Stomach (tissue), 19 donors: ENCODE measurements at places on chromosomes 5 and 9. TPM values are rescaled to one million over a fixed set of nuclear protein-coding genes. Genes with fewer than 3 reads are reported as not detected.

- H3K4me3 ChIP-seq, result no peak overlapping the region
- H3K27ac ChIP-seq, result no peak overlapping the region
- H3K36me3 ChIP-seq, result no peaks in the 10 kb centered on the region
- no peaks in the 10 kb centered on the region for H3K27me3 ChIP-seq
- no peak for DNase-seq
- H3K4me1 ChIP-seq, result no peaks in the 10 kb centered on the region
Measured at GRCh38 chr5:25285136-25285535, 640.4 kb upstream of the CDH10 start.

GRCh38 chr5:122906768-122907167 is 61.4 kb downstream of the SNX24 start:
- peak; percentile 7 for DNase-seq
- H3K4me3 ChIP-seq, result no peak overlapping the region
- no peaks in the 10 kb centered on the region for H3K27me3 ChIP-seq
- H3K27ac ChIP-seq, result no peak overlapping the region
- peaks cover 13% of the 10 kb centered on the region for H3K4me1 ChIP-seq

DNA sequence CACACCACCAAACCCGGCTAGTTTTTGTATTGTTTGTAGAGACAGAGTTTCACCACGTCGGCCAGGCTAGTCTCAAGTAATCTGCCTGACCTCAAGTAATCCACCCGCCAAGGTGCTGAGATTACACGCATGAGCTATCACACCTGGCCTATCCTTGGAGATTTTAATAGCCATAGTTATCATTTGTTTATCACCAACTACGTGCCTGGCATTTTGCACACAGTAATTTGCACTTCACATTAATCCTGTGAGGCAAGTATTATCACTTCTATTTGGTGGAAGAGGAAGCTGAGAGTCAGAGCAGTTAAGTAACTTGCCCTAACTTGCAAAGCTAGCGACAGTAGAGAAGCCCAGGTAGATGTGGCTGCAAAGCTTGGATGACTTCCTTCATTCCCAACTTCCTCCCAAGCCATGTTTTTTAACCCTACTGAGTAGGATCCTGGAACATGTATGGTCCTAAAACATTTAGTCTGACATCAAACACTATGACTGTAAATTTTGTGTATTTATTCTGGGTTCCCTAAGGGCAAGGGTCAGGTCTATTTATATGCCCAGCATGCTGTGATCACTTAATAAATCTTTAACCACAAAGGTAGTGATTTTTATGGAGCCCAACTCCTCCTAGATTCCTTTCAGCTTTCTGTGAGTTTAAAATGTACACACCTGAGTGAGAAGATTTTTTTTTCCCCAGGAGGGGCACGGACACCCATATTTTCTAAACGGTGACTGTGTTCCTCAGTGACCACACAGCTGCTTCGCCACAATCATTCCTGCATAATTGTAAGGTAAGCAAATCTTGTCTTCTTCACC is 100.2 kb upstream of the RAI14 start:
- no peak for DNase-seq
- H3K36me3 ChIP-seq, result no peaks in the 10 kb centered on the region
- no peaks in the 10 kb centered on the region for H3K27me3 ChIP-seq
- peaks cover 27% of the 10 kb centered on the region for H3K4me1 ChIP-seq
- H3K27ac ChIP-seq, result peak overlapping the region; percentile 40

DNA sequence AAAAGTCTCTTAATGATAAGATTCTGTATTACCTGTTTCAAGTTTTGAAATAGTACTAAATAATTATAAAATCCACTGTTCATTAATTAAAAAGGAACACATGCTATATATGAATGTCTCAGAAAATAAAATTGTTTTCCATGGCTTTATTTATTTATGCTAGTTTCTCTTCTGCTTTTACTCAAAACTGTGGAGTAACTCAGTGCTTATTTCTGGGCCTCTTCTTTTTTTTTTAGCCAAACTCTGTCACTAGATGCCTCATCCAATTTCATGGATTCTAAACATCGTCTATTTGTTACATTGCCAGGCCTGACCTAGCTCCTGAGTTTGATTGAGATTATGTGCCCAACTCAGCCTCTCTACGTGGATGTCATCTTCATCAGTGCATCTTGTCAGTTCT is 1509.7 kb downstream of the MAT2B start:
- no peak overlapping the region for H3K4me3 ChIP-seq
- H3K27me3 ChIP-seq, result no peaks in the 10 kb centered on the region
- peaks cover 5% of the 10 kb centered on the region for H3K4me1 ChIP-seq
- DNase-seq, result no peak
- H3K27ac ChIP-seq, result no peak overlapping the region

DNA sequence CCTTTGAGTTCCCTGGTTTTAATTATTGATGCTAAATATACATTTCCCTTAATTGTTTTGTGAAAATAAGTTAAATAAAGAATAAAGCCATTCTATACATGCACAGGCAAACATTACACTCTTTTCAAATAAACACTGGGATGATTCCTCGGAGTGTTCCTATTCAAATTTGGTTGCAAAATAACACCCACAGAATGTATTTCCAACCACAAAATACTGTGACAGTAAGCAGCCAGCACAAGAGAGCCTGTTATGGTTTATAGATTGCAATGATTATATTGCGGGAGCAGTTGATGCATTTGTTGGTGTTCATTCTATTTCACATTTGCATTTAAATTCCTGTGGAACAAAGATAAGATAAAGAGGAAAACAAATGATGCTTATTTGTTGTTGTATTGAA is 632.6 kb upstream of the WWC1 start:
- H3K4me3 ChIP-seq, result no peak overlapping the region
- no peaks in the 10 kb centered on the region for H3K36me3 ChIP-seq
- no peaks in the 10 kb centered on the region for H3K27me3 ChIP-seq
- no peak overlapping the region for H3K27ac ChIP-seq

Gene PCDHA6
- not detected for total RNA-seq

Gene GARIN3
- not detected for total RNA-seq
